ENCODE measurements at places on chromosomes 5 and 9.
A peak's percentile ranks its signal among the peaks of the same experiment; 100 is the strongest.

DNA sequence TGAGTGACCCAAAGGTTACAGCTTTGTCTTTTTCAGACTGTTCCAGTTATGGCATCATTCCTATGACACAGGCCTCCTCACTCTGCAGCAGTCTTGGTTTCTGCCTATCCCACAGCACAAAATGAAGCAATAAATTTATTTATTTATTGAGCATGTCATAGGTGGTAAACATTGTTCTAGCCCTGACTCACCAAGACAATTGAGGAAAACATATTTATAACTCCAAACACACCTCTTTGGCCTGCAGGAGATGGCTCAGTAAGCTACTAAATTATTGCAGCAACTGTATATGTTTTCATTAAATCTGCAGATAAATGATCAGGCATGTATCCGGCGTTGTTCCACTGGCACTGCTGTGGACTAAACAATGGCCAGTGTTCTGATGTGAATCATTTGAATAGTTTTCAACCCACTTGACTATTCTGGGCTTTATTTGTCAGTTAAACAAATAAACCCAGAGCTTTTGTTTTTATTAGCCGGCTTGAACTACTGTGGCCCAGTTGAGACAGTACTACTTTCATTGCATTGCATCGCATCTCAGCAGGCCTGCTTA, 83.2 kb downstream of the FOXD1 start:
- DNase-seq = no peak

GRCh38 chr5:111762895-111763294, 5.9 kb upstream of the NREP start:
- DNase-seq = no peak

DNA sequence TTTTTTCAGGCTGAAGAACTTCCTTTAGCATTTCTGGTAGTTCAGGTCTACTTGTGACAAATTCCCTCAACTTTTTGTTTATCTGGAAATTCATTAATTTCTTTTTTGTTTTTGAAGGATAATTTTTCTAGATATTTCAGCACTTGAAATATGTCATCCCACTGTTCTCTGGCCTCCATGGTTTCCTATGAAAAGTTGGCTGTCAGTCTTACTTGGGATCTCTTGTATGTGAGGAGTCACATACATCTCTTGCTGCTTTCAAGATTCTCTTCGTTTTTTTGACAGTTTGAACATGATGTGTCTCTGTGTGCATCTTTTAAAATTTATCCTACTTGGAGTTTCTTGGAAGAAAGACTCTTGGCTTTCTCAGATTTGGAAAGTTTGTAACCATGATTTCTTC, 79.5 kb downstream of the RIC1 start:
- DNase-seq = peak; percentile 38

GRCh38 chr5:176577312-176578176, 28.4 kb downstream of the CDHR2 start:
- no peak for DNase-seq

- peak; percentile 37 for DNase-seq
Observed at GRCh38 chr9:3288686-3289085, 237.1 kb downstream of the RFX3 start.

DNA sequence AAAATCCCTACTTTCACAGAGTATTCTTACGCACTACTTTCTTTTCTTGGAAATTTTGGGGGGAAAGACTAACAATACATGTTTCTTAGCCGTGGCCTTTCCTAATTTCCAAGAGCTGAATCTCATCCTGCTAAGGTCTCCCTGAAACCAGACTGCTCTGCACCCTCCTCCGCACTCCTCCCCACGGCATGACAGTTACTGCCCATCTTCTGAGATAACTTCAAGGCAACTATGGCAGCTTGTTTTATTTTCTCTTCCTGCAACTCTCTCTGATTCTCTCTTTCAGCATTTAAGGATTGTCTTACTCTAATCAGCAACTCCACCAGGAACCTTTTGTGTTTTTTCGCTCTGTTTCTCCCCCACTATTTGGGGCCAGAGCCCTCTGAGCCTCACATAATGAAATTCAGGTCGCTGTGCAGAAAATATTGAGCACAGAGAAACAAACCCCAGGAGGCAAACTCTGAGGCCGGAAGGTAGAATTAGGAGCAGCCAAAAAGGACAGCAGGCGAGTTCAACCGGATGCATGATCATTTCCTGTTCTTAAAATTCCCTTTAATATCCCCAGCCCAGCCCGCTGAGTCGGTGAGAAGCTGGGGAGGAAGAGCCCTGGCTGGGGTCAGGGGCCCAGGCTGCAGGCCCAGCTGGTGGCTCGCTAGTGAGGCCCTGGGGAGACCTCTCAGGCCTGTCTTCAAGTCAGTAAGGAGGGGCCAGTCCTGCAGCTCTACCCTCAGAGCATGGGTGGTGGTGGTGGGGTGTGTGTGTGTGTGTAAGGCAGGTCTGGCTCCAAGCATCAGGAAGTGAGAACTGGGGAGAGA, 213.6 kb upstream of the S1PR3 start:
- peak; percentile 41 for DNase-seq

All from hematopoietic multipotent progenitor cell treated with erythropoietin and hydrocortisone succinate and interleukin-3 and kit ligand, for 4 days (in vitro differentiated cells).